DND-41 (cell line): ENCODE measurements at places on chromosomes 5 and 9.
A peak's percentile ranks its signal among the peaks of the same experiment; 100 is the strongest.

DNA sequence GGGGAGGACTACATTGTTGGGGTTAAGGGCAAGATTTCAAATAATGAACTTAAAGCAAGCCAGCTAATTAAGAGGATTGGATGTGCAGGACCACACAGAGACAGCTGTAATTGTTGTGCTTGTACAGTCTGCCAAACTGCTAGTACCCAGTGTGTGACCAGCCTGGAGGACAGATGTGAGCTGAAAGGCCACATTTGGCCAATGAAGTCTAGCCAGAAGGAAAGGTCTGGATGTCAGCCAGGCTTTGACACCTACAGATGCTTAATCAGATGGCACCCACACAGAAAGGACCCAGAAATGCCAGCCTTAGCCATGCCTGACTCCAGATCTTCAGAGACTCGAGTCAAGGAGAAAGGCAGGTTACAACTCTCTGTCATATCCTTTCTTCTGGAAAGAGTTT is 491.1 kb downstream of the KIF4B start:
- no peaks in the 10 kb centered on the region for H3K36me3 ChIP-seq
- no peak overlapping the region for H3K27ac ChIP-seq
- no peak for DNase-seq
- no peaks in the 10 kb centered on the region for H3K27me3 ChIP-seq

DNA sequence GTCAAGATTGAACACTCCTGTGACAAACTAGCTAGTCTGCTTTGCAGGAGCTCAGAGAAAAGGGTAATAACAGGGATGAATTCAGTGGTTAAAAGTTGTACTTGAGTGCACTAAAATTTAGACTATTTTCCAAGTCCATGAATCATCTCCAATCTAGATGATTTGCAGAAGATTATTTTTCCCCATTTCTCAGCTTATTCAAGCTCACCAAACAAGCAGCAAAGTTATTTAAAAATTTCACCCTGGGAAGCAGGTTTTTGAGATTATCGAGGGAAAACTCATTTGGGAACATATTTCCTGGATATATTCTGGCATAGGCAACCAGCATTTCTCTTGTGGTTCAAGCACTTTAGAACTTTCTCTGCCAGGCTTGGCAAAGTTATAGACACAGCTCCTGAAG is 311.4 kb downstream of the TLE1 start:
- H3K27ac ChIP-seq = no peak overlapping the region
- no peak for DNase-seq
- peaks cover 8% of the 10 kb centered on the region for H3K4me1 ChIP-seq
- no peaks in the 10 kb centered on the region for H3K36me3 ChIP-seq
- H3K27me3 ChIP-seq = no peaks in the 10 kb centered on the region
- no peak overlapping the region for H3K4me3 ChIP-seq

- no peak overlapping the region for H3K4me3 ChIP-seq
- no peaks in the 10 kb centered on the region for H3K4me1 ChIP-seq
- no peaks in the 10 kb centered on the region for H3K36me3 ChIP-seq
- no peaks in the 10 kb centered on the region for H3K27me3 ChIP-seq
- no peak for DNase-seq
Observed at GRCh38 chr9:1460143-1460769, 410.1 kb downstream of the DMRT2 start.

- no peak overlapping the region for H3K4me3 ChIP-seq
- no peak for DNase-seq
- H3K36me3 ChIP-seq = no peaks in the 10 kb centered on the region
Observed at GRCh38 chr9:98330831-98331230, 75.4 kb upstream of the TBC1D2 start.

DNA sequence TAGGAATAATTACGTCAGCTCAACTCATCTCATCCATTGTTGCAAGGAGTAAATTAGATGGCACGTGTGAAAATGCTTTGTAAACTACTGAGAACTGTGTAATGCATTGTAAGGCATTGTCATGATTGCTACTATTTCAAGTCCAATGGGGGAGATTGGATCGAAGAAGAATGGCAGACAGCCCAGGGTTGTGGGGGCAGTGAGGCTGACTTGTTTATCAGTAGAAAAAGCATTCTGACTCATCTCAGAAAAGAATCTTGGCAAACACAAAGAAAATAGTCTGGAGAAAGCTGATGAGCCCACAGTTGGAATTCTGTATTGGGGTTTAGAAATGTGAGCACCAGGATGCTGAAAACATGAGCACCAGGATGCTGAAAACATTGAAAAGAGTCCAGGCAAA is 28.0 kb upstream of the DAP start:
- no peaks in the 10 kb centered on the region for H3K27me3 ChIP-seq
- H3K27ac ChIP-seq = no peak overlapping the region
- H3K4me3 ChIP-seq = no peak overlapping the region
- H3K36me3 ChIP-seq = no peaks in the 10 kb centered on the region
- no peak for DNase-seq

- H3K27me3 ChIP-seq = peaks cover 6% of the 10 kb centered on the region
- H3K4me1 ChIP-seq = no peaks in the 10 kb centered on the region
- H3K4me3 ChIP-seq = no peak overlapping the region
- no peaks in the 10 kb centered on the region for H3K36me3 ChIP-seq
- no peak for DNase-seq
Observed at GRCh38 chr5:7794311-7794710, 56.6 kb downstream of the CFAP90 start.

- H3K27ac ChIP-seq = no peak overlapping the region
- H3K27me3 ChIP-seq = no peaks in the 10 kb centered on the region
- H3K36me3 ChIP-seq = no peaks in the 10 kb centered on the region
- no peak for DNase-seq
- H3K4me1 ChIP-seq = no peaks in the 10 kb centered on the region
- H3K4me3 ChIP-seq = no peak overlapping the region
Observed at GRCh38 chr5:178394074-178394473, 161.5 kb upstream of the PHYKPL start.

DNA sequence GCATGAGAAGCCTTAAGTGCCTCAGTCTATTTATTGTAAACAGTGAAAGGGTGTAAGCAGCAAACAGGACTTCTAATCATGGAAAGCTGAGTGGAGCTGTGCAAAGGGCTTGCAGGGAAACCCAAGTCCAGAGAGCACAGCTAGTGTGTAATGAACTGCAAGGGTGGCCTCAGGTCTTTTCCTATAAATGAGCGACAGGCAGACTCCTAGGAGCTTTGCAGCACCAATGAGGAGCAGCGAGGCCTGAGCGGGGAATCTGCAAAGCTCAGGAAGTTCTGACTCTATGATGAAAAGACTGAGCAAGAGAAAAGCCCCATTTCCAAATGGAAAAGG is 250.1 kb upstream of the MAP3K1 start:
- DNase-seq = no peak
- no peak overlapping the region for H3K27ac ChIP-seq
- H3K36me3 ChIP-seq = no peaks in the 10 kb centered on the region
- H3K4me3 ChIP-seq = no peak overlapping the region
- H3K4me1 ChIP-seq = no peaks in the 10 kb centered on the region

- DNase-seq = no peak
- no peaks in the 10 kb centered on the region for H3K36me3 ChIP-seq
- no peaks in the 10 kb centered on the region for H3K4me1 ChIP-seq
- no peaks in the 10 kb centered on the region for H3K27me3 ChIP-seq
- H3K4me3 ChIP-seq = no peak overlapping the region
Observed at GRCh38 chr5:51047369-51047768, 335.9 kb upstream of the ISL1 start.

GRCh38 chr9:98879963-98880310 is 63.8 kb upstream of the COL15A1 start:
- no peak overlapping the region for H3K27ac ChIP-seq
- no peak for DNase-seq
- no peaks in the 10 kb centered on the region for H3K36me3 ChIP-seq
- H3K27me3 ChIP-seq = peaks cover 10% of the 10 kb centered on the region
- H3K4me1 ChIP-seq = no peaks in the 10 kb centered on the region

DNA sequence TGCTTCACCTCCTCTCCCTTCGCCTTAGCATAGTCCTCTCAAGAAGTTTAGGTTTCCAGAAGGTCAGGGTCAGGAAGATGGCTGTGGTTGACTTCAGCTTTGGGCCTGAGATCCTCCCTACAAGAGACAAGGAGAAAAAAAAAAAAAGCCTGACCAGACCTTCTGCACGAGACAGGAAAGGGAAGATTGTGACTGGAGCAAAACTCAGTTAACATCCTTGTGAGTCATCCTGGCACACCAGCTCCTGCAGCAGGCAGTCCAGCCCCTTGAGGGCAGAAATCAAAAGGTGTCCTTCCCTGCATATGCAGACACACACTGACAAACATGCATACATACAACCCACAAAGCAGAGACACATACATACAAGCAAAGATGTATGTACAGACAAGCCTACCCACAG is 18.0 kb upstream of the ENHO start:
- no peaks in the 10 kb centered on the region for H3K4me1 ChIP-seq
- no peak for DNase-seq
- H3K27ac ChIP-seq = no peak overlapping the region
- no peaks in the 10 kb centered on the region for H3K36me3 ChIP-seq

GRCh38 chr5:15013654-15014463 is 142.3 kb upstream of the ANKH start:
- H3K4me1 ChIP-seq = no peaks in the 10 kb centered on the region
- no peaks in the 10 kb centered on the region for H3K27me3 ChIP-seq
- no peak overlapping the region for H3K27ac ChIP-seq
- H3K36me3 ChIP-seq = no peaks in the 10 kb centered on the region

GRCh38 chr9:28073270-28073669 is 500.0 kb upstream of the C9orf72 start:
- no peaks in the 10 kb centered on the region for H3K4me1 ChIP-seq
- no peaks in the 10 kb centered on the region for H3K27me3 ChIP-seq
- H3K36me3 ChIP-seq = no peaks in the 10 kb centered on the region
- no peak overlapping the region for H3K4me3 ChIP-seq
- no peak for DNase-seq

GRCh38 chr9:27457445-27457844 is 66.6 kb upstream of the IFNK start:
- no peaks in the 10 kb centered on the region for H3K36me3 ChIP-seq
- no peak overlapping the region for H3K27ac ChIP-seq
- no peaks in the 10 kb centered on the region for H3K27me3 ChIP-seq
- H3K4me3 ChIP-seq = no peak overlapping the region
- no peak for DNase-seq

DNA sequence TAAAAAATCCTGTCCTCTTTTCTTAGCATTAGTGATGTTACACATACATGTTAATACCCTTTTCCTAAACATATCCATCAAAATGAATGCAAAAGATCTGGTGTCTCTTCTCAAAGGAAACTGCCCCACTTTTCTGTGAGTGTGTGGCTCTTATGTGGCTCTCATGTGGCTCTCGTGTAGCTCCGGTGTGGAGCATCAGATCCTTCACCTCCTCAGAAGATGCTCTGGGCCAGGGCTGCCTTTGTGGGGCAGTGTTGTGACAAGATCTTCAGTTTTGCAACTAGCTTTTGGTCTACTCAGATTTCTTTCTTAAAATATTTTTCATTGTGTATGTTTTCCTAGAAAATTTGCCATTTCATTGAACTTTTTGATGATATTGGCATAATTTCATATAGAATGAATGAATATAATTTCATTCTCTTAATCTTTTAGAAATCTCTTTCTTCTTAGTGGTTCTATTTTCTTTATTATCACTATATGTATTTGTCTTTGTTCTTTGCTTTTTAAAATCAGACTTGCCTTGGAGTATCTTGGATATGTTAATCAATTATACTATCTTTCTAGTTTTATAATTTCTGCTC is 19.4 kb downstream of the GARNL3 start:
- H3K4me3 ChIP-seq = no peak overlapping the region
- H3K27me3 ChIP-seq = peaks cover 32% of the 10 kb centered on the region
- DNase-seq = peak; percentile 8
- no peaks in the 10 kb centered on the region for H3K36me3 ChIP-seq
- H3K27ac ChIP-seq = no peak overlapping the region
- H3K4me1 ChIP-seq = no peaks in the 10 kb centered on the region

- no peaks in the 10 kb centered on the region for H3K27me3 ChIP-seq
- H3K36me3 ChIP-seq = no peaks in the 10 kb centered on the region
- no peak overlapping the region for H3K27ac ChIP-seq
- no peak overlapping the region for H3K4me3 ChIP-seq
- no peaks in the 10 kb centered on the region for H3K4me1 ChIP-seq
- DNase-seq = no peak
Observed at GRCh38 chr5:32852535-32852934, 141.4 kb downstream of the NPR3 start.

GRCh38 chr5:159405611-159406031 is 75.3 kb upstream of the IL12B start:
- peaks cover 12% of the 10 kb centered on the region for H3K27me3 ChIP-seq
- H3K4me3 ChIP-seq = no peak overlapping the region
- no peak for DNase-seq
- H3K36me3 ChIP-seq = no peaks in the 10 kb centered on the region
- H3K4me1 ChIP-seq = no peaks in the 10 kb centered on the region

DNA sequence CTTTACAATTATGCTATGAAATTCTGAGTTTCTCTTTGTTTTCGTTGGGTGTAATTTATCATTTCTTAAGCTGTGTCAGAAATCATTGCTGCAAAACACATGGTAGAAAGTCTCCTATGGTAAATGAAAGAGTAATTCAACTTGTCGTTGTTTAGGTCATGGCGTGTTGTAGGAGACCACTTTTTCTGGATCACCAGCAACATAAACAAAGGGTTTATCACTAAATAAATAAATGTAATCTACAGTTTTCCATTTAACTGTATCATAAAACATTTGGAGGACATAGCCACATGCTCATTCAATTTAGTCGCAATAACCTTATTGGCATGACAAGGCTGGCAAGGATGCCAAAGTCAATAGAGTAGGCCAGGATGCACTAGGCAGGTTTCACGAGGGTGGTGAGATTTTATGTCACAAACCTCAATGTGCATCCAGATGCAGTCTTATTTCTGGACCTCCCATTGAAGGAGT is 154.4 kb upstream of the ERCC6L2 start:
- H3K36me3 ChIP-seq = no peaks in the 10 kb centered on the region
- no peak overlapping the region for H3K4me3 ChIP-seq
- H3K27ac ChIP-seq = no peak overlapping the region
- H3K27me3 ChIP-seq = no peaks in the 10 kb centered on the region
- peaks cover 20% of the 10 kb centered on the region for H3K4me1 ChIP-seq

GRCh38 chr9:115494393-115494792 is 376.4 kb upstream of the TNC start:
- H3K36me3 ChIP-seq = no peaks in the 10 kb centered on the region
- H3K4me1 ChIP-seq = no peaks in the 10 kb centered on the region
- H3K27me3 ChIP-seq = peaks cover 5% of the 10 kb centered on the region
- H3K27ac ChIP-seq = no peak overlapping the region

DNA sequence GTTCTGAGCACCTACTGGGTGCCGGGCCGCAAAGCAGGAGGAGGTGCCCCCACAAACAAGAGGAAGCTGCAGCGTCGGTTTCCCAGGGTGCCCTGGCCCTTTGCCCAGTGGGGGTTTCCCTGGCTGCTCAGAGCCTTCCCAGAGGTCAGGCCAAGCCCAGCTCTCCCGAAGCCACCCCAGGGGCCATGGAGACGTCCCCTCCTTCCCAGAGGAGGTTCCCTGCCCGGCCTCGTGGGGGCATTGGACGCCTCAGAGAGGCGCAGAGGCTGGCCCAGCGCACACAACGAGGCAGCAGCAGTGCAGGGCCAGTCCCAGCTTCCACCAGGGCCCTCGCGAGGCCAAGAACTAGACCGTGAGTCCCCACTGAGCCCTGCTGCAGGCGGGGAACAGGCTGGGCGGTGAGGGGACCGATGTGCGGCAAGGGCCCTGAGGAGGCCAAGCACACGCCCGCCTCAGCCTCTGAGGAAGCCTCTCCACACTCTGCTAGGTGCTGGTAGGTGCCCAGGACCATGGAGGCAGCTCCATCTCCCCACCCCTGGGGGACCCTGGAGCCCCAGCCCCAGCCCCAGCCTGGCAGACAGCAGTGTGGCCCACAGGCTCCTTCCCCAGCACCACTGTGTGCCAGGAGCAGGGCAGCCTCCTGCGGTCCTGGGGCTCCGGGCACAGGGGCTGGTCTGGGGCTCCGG is 7.0 kb downstream of the DIPK1B start:
- no peaks in the 10 kb centered on the region for H3K4me1 ChIP-seq
- peaks cover 21% of the 10 kb centered on the region for H3K36me3 ChIP-seq
- H3K27me3 ChIP-seq = no peaks in the 10 kb centered on the region
- H3K4me3 ChIP-seq = no peak overlapping the region
